ENCODE measurements at places on chromosomes 7 and 10.

DNA sequence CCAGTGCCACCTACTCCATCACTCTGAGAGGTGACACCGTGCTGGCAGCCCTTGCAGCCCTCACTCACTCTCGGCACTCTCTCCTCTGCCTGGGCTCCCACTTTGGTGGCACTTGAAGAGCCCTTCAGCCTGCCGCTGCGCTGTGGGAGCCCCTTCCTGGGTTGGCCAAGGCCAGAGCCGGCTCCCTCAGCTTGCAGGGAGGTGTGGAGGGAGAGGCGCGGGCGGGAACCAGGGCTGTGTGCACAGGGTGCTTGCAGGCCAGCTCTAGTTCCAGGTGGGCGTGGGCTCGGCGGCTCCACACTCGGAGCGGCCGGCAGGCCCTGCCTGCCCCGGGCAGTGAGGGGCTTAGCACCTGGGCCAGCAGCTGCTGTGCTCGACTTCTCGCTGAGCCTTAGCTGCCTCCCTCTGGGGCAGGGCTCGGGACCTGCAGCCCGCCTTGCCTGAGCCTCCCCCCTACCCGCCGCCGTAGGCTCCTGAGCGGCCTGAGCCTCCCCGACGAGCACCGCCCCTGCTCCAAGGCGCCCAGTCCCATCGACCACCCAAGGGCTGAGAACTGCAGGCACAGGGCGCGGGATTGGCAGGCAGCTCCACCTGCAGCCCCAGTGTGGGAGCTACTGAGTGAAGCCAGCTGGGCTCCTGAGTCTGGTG lies 48.7 kb upstream of the SLC35G1 start:
- no peak for DNase-seq

GRCh38 chr10:132550366-132551092 lies 12.9 kb downstream of the INPP5A start:
- DNase-seq, result no peak

- no peak for DNase-seq
Observed at GRCh38 chr10:11358011-11358410, 253.4 kb downstream of the USP6NL start.

DNA sequence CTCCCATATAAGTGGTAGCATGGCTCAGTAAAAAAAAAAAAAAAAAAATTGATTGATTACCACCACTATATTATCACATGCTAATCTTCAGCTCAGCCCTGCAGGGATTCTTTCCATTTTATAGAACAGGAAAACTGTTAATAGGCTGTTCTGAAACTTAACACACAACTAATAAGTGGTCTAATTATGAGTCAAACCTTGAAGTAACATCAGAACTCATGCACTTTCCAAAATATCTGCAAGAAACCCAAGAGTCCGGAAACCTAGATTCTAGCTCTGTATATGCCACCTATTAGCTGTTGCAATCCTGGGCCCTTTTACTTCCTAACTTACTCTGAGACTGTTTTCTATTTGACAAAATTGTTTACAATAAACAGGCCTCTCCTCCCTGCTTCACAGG lies 23.9 kb downstream of the SEM1 start:
- no peak for DNase-seq

- no peak for DNase-seq
Observed at GRCh38 chr7:31882187-31882586, 188.0 kb downstream of the PDE1C start.

DNA sequence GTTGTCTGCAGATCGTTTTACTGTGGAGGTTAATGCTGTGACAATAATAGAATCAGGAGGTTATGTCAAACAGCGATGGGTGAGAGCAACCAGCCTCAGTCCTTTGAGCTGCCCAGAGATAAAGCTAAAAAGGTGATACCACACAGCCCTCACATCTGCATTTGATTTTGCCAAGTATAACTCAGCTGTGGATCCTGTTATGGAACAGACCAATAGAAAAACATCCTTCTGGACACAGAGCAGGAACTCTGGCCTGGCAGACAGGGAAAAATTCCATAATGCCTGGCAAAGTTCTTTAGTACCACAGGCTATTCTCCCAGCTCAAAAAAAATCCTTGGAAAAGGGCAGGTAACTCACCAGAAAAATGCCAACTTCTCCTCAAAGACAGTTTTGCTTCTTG lies 87.1 kb upstream of the PDLIM1 start:
- DNase-seq, result peak; percentile 12

DNA sequence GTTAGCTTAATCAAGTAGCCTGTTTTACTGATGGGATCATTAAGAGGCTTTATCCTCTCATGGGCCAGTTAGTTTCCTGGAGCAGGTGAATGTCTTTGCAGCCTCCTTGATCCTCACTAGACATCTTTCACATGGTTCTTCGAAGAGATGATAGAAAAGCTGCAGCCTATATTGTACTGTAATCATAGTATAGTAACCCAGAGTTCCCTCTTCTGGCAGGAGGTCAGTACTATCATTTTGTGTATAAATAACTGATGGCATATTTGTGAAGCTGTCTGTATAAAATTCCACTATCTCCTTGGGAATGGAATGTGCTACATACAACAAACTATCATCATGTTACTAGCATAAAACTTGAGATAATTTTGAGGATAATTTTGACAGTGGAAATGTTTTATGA lies 123.8 kb upstream of the PRPS1L1 start:
- DNase-seq, result peak; percentile 20

DNA sequence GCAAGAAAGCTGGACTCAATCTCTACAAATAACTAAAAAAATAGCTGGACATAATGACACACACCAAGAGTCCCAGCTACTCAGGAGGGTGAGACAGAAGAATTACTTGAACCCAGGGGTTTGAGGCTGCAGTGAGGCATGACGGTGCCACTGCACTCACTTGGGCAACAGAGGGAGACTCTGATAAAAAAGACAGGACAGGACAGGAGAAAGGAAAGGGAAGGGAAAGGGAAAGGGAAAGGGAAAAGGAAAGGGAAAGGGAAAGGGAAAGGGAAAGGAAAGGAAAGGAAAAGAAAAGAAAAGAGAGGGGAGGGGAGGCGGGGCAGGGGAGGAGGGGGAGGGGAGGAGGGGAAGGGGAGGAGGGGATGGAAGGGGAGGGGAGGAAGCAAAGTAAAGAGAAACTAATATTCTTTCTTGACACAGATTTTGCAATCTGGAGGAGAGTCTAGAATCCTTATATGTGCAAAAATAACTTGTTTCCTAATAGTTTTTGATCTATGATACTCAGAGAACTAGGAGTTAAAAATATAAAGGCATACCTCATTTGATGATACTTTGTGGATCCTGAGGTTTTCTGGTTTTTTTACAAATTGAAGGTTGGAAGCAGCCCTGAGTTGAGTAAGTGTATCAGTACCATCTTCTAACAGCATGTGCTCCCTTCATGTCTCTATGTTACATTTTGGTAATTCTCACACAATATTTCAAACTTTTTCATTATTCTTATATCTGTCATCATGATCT lies 8.0 kb downstream of the SAR1A start:
- no peak for DNase-seq

DNA sequence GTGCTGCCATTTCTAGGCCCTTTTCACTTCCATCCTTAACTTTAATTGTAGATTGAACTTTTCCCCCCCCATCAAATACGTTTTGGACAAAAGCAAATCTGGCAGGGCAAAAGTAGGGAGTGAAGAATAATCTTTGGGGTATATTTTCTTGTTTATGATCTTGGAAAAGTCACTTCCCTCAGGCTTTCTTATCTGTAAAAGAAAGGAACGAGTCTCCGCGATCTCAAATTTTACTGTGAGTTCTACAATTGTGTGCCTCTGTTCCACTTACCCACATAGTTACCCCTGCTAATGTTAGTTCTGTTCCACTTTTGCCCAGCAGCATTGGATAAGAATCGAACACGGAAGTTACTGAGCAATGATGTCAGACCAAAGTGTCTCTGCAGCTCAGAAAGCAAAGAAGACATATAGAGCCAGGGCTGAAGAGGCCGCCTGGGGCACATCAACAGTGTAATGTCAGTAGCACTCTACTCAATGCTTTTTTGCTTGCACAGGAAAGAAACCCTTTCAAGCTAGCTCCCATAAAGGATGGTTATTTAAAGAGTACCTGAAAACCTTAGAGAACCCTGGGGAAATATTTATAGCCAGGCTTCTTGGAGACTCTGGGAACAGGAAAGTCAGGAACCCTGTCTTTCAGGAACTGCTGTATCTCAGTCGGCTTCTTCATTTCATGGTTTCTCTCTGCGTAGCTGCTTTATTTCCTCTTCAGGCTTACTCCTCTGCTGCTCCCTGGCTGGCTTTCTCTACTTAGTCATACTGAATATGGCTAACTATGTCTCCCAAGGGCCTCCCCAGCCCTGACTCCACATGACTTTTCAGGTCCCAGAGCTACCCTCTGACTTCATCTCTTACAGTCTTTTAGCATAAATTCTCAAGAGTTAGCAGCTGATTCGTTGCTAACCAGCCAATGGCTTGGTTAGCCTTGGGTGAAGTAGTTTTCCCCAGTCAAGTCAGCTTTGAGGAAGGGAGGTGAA lies 123.7 kb upstream of the FAM3C start:
- DNase-seq, result peak; percentile 61

DNA sequence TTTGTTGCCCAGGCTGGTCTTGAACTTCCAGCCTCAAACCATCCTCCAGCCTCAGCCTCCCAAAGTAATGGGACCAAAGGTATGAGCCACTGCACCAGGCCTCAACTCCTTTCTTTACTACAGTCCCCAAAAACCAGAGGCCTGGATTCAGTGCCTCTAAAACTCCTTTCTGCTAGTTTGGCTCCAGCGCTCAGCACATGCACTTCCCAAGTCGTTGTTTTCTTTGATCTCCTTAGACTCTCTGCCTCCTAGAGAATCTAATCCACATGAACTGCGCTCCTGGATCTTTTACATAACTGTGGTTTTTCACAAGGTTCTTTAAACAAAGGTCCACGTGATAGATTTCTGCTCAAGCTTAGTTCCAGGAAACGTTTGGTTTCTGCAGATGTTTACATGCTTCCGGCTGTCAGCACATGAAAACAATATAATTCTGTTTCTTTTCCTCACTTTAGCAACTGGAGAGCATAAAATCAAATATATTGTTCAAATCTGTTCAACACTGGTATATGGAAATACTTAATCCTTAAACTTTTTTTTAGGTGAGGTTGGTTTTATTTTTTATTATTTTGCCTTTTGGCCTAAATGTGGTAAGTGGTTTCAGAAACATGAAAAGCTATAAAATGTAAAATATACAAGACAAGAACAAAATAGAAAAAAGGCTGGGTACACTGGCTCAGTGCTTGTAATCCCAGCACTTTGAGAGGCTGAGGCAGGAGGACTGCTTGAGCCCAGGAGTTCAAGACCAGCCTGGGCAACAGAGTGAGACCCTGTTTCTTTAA lies 270.5 kb upstream of the MKLN1 start:
- DNase-seq, result peak; percentile 47

DNA sequence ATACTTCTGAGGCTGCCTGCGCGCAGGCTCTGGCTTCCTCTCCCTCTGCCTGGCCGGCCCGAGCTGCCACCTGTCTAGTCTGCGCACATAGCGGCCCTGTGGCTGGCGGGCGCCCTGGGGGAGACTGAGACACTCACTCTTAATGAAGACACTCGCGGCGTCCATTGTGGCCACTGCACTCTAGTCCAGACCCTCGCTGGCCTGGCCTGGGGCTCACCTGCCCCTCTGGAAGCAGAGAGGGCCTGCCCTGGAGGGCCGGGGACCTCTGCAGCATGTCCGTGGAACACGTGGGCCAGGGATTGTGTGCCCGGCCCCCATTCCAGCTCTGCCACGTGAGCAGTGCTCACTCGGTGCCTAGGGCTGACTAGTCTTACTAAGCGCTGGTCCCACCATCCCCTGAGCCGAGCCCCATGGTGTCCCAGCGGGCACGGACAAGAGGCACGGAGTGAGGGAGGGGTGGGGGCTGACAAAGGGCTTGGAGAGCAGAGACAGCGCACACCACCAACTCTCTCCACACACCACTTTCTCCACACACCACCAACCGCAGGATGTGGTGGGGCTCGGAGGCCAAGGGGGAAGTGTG lies 149.3 kb downstream of the ELFN1 start:
- DNase-seq, result no peak

DNA sequence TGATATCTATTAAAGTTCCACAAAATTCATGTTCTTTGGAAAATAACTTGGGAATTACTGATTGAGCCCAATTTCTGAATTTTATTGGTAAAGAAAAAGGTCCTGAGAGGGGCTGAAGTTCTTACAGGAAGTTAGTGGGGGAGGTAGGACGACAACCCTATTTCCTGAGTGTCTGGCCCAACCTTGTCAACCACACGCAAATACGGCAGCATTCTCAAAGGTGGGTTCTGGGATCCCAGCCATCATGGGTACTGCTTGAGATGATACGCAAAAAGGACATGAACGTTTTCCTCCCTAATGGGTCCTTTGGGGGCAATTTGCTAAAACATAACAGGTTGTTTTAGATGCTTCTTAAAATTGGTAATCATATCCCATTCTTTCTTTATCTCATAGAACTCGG lies 2.7 kb upstream of the PDCD4 start:
- no peak for DNase-seq

DNA sequence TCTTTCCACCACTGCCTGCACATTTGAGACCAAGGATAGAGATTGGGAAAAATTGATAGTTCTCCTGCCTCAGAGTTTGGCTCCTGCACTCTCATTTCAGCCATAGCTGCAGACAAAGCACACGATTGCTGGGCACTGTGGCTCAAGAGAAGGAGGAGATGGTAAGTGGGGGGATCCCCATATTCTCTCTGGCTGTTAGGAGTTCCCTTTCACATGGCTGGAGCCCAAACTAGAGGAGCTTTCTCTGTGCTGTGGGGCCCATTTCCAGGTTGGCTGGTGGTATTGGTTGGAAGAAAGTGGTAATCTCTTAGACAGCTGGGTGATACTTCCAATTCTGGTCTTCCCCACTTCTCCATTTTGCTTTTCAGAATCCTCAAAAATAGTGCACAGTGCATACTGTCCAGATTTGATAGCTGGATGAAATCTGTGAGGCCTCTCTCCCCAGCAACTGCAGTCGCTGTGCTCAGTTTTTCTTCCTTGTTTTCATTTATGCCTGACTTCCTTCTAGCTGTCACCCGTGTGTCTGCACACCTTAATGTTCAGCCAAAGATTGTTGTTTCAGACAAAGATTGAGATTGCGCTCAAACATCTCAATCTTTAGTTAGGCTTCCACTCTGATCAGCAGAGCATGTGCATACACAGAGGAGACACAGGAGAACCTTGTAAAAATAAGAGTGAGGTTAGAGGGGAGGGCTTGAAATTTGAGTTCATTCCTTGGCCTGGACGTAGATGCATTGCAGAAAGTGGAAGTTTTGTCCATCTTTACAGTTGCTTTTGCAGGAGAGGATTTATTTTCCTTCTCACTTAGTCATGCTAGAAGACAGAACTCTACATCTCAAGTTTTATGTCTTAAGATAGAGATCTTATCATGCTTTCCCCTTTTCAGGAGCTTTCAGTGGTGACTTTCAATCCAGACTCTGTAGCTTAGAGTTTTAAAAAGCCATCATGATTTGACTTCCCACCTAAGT lies 28.6 kb downstream of the RABGEF1 start:
- DNase-seq, result no peak
